ENCODE measurements at places on chromosomes 5 and 9. TPM values are rescaled to one million over a fixed set of nuclear protein-coding genes. Genes with fewer than 3 reads are reported as not detected.

Gene LHX3
- 0.18 TPM for total RNA-seq

Gene PLPPR1
- total RNA-seq: not detected

Gene GLT6D1
- total RNA-seq: not detected

Gene NR3C1
- total RNA-seq: 133 TPM

Gene LHX6
- not detected for total RNA-seq

Gene ARL14EPL
- not detected for total RNA-seq

Gene LCN1
- not detected for total RNA-seq

Gene PTGDS
- 21.4 TPM for total RNA-seq

Gene TRIO
- 19.3 TPM for total RNA-seq

Gene CATSPER3
- 0.50 TPM for total RNA-seq

Gene LRRC14B
- total RNA-seq: not detected

Gene C9orf153
- 0.92 TPM for total RNA-seq

Gene C5
- 1.3 TPM for total RNA-seq

Gene C9
- not detected for total RNA-seq

Gene FAM221B
- total RNA-seq: not detected

Gene FCHO2
- total RNA-seq: 4.2 TPM

Gene REXO4
- total RNA-seq: 17.0 TPM

Gene RASEF
- total RNA-seq: not detected

Gene FOXD4L5
- total RNA-seq: not detected

Gene SIMC1
- 22.6 TPM for total RNA-seq

Gene ADGRD2
- total RNA-seq: not detected

Gene PTAR1
- total RNA-seq: 70.6 TPM

Gene CD180
- 0.05 TPM for total RNA-seq

Gene IGIP
- 3.2 TPM for total RNA-seq

Gene ADAMTS2
- total RNA-seq: not detected

All from T-helper 17 cell (primary cell).